ENCODE measurements at places on chromosomes 16 and 17. TPM values are rescaled to one million over a fixed set of nuclear protein-coding genes. Genes with fewer than 3 reads are reported as not detected.

Gene GALR2
- total RNA-seq: not detected

Gene PHOSPHO1
- total RNA-seq: not detected

- DNase-seq: no peak
Measured at GRCh38 chr16:20740007-20740883, 1.4 kb downstream of the THUMPD1 start.

DNA sequence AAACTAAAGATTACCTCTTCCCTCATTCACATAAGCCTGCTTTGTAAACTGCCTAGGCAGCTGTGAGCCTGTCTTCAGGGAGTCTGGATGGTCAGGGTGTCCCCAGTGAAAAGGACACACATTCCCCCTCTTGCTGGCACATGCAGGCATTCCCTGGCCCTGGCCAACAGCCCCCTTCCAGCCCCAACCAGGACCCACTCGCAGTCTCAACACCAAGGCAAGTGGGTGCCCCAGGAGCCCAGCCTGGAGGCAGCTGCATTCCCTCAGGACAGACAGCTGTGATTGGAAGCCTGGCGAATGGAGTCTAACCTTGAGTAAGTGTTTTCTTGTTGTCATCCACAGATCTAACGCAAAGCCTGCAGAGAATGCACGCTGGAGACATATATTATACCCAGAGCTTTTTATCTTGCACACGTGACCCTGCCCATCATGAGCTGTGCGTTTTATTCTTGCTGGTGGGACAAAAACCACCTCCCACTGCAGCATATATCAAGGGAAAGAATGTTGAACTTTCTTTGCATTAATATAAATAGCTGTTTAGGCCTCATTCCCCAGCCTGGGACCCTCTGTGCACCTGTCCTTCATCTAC is 95.0 kb upstream of the LHX1 start:
- no peak for DNase-seq

Data from HT1080 (cell line).